ENCODE measurements at places on chromosomes 2 and 18.

GRCh38 chr2:199679883-199680282, 171.1 kb downstream of the FTCDNL1 start:
- DNase-seq: no peak

DNA sequence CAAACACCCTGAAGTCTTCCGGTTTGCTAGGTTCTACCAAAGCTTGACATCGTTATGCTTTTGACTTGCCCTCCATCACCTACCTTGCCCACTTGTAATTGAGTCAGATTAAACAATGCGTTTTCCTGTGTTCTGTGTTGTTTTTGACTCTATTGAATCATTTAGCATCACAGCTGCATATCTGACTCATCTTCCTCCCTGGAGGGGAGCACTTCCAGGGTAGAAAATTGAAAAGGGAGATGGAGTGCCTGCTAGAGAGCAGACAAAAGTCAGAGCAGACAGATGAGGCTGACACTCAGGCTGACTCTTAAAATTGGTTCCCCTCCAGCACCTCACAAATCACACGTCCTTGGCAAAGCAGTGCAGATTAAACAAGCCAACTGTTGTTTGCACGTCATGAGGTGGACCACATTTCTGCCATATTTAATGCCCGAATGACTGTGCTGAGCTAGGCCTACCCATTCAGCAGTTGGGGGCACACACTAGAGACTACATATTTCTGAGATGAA, 2.2 kb downstream of the MPP4 start:
- no peak for DNase-seq

GRCh38 chr2:71389384-71390072, 57.9 kb downstream of the ZNF638 start:
- no peak for DNase-seq

DNA sequence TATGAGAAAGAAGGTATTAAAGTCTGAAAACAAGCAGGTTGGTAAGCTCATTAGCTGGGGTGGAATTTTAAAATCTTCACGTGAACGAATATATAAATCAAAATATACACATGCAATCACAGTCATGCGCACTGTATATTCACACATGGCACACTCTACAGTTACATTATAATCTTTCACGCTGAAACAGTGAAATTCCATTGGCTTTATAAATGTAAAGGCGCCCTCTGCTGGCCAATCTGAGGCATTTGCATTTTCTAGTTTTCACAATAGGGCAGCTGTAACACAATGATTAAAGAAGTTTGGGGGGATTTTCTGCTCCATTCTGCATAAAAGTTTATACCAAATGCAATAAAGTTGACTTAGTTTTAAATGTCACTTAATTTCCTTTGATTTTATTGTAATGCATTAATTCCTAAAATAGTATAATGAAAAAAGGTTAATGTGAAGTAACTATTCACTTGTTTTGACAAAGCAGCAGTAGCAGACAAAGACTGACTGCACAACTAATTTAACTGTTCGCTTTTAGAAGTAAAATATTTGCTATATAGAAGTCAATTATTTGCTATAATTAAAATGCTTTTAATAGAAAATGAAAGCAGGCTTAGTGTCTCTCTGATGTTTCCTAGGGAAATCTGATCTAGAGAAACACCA, 17.2 kb downstream of the IFIH1 start:
- peak; percentile 94 for DNase-seq

DNA sequence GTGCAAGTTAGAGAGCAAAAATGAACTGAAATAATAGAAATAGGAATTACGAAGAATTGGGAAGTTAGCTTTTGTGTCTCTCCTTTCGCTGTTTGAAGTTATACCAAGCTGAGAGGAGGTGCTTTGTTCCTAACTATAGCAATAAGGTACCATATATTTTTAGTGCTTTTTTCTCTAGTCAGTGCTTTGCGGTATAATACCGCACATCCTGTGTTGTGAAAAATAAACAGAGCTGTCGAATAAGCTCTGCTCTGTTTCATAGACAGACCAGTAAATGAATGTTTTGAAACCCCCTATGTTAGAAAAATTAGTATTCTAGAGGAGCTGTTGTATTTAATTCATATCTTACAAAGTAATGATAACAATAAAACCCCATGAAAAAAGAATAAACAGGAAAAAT, 130.8 kb downstream of the MAP4K4 start:
- no peak for DNase-seq

DNA sequence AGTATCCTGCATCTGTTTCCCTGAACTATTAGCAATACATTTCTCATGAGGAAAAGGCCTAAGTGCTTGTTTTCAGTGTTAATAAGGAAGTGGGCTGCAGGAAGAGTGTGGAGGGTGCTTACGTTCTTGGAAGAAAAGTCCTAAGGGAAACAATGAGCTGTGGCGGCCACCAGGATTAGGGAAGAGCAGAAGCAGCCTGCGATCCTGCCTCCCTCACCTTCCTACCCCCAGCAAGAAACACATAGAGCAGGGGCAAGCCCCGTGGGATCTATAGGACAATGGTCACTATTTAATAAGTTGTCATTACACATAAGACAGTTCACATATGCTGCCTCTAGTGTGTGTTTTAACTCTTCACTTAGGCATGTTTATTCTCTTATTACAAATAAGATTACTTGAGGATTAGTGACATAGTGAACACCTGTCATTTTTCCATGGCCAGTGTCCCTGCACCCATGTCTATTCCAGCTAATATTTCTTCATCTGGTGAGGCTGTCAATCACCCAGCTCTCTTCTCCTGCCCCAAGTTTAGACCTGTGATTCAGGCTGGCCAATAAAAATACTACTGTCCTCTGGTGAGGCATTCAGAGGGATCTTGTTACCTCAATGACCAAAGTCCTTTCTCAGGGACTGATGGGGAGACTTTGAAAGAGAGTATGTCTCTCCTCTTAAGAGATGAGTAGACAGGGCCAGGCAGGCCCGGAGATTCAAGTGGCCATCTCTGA, 510.9 kb upstream of the CELF4 start:
- DNase-seq: no peak

DNA sequence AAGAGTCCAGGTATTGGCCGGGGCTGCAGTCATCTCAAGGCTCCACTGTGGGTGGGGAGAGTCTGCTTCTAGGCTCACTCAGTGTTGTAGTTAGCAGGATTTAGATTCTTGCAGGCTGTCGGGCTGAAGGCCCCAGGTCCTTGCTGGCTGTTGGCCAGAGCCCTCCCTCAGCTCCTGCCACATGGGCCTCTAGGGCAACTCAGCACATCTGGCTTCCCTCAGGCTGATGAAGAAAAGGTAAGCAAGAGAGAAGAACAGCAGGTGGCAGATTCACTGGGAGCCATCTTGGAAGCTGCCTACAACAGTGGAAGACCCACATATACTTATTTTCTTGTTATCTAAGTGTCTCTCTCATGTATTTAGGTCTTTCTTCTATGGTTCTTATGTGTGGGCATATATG, 4.3 kb downstream of the MRPS9 start:
- no peak for DNase-seq

- DNase-seq: no peak
Observed at GRCh38 chr2:85665264-85665937, 2.6 kb downstream of the SFTPB start.

DNA sequence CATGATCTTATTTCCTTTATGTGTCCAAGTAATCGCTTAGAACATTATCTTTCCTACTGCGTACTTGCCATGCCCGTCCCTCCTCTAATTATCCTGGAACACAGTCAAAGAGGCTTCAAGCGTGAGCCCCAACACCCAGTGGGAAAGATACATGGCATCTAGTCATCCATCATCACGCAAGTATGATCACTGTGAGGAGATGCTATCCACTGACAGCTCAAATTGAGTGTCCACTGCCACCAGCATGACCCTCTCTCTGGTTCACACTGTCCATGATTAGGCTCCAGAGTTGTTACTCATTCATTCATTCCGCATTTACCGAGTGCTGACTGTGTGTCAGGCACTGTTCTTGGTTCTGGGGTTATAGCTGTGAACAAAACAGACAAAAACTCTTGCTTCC, 124.6 kb downstream of the COPS8 start:
- DNase-seq: no peak

DNA sequence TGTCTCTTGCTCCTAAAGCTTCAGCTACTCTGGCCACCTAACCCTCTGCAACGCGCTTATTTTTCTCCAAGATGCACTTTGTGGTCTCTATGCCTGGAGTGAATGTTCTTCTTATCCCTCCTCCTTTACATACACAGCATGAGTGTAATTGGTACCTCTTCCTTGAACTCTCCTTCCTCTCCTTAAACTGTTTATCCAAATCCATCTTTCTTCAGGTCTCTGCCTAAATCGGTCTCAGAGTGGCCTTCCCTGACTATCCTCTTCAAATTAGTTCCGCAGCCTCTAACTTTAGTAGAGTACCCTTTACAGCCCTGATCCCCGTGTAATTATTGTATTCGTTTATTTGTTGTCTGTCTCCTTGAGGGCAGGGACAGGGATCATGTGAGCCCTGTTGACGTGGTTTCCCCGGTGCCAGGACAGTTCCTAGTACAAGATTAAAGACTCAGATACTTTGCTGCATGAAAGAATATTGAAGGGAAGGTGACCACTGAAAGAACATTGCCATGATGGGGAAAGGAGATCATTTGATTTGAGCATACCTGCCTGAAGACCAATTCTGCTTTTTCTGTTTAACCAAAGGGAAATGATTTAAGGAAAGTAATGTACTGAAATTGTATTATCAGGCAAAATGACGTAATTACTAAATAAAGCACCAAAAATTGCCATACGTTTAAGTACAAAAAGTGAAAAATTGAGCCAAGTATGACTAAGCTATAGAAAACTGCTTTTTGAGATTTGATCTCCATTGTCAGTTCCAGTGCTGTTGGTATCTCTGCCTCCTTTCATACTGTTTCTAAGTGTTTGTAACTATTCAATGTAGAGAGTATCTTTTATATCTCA, 1.2 kb downstream of the CNOT9 start:
- no peak for DNase-seq

GRCh38 chr2:163729636-163730273, 6.1 kb downstream of the FIGN start:
- DNase-seq: no peak

GRCh38 chr18:75827751-75828287, 400.3 kb upstream of the SMIM21 start:
- no peak for DNase-seq

DNA sequence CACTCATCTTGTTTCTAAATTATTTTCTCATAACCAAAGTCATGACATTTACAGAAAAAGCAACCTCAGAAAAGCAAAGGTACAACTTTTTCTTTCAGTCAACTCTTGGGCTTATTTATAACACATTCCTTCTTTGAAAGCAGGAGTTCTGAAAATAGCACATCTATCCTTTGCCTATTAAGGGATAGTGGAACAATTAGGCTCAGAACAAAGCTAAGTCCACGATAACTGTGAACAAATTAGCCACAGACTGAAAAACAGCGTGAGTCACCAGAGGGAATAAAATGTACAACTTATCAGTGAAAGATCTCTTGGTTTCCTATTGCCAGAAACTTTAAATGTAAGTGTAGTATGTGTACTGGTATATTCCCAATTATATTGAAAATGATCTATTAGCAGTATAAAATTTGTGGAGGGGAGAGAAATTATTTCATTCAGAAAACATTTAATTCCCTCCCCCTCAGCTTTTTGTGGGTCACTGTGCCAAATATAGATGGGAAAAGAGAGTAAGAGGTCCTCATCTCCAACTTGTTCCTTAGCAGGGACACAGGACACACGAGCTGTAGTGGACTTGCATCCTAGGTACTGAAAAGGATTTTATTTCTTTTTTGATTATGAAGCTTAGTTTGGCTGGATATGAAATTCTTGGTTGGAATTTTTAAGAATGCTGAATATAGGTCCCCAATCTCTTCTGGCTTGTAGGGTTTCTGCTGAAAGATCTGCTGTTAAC, 15.4 kb upstream of the MATN3 start:
- no peak for DNase-seq

GRCh38 chr2:239087046-239087710, 239.3 kb downstream of the TWIST2 start:
- DNase-seq: no peak

GRCh38 chr18:32289483-32290075, 99.7 kb downstream of the MEP1B start:
- DNase-seq: peak; percentile 80

GRCh38 chr2:164747783-164748433, 93.7 kb downstream of the COBLL1 start:
- DNase-seq: no peak

GRCh38 chr2:46462936-46463335, 16.4 kb upstream of the TMEM247 start:
- no peak for DNase-seq

GRCh38 chr2:54768772-54769428, 45.4 kb downstream of the EML6 start:
- no peak for DNase-seq
